ENCODE measurements at places on chromosomes 16 and 17.

DNA sequence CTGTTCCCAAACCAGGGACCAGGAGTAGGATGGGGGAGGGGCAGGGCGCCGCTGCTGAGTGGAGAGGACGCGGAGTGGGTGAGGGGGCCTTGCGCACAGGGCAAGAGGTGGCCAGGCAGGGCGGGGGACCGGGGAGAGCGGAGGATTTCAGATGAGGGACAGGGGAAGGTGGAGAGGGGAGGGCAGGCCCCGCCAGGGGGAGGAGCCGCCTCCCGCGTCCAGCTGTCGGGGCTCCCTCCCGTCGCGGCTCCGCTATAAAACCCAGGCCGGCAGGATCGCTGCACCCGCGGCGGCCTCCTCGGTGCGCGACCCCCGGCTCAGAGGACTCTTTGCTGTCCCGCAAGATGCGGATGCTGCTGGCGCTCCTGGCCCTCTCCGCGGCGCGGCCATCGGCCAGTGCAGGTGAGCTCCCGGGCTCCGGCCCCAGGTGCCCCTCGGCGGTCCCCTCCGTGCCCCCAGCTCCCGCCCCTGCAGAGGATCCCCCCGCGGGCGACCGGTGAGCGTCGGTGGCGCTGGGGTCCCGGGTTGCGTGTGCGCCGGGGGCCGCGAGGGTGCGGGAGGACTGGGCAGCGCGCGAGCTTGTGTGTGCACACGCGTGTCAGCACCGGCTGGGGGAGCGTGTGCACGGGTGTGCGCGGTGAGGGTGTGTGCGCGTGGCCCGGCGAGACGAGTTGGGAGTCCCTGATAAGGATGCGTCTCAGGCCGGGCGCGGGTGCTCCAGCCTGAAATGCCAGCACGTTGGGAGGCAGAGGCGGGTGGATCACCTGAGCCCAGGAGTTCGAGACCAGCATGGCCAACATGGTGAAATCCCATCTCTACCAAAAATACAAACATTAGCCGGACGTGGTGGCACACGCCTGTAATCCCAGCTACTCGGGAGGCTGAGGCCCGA is at the start of gene CA4:
TSS of gene CA4 (plus strand) at position 283 of the 892 bp plus-strand sequence. CDS start at position 345, 62 bp downstream.
- DNase-seq: no peak

DNA sequence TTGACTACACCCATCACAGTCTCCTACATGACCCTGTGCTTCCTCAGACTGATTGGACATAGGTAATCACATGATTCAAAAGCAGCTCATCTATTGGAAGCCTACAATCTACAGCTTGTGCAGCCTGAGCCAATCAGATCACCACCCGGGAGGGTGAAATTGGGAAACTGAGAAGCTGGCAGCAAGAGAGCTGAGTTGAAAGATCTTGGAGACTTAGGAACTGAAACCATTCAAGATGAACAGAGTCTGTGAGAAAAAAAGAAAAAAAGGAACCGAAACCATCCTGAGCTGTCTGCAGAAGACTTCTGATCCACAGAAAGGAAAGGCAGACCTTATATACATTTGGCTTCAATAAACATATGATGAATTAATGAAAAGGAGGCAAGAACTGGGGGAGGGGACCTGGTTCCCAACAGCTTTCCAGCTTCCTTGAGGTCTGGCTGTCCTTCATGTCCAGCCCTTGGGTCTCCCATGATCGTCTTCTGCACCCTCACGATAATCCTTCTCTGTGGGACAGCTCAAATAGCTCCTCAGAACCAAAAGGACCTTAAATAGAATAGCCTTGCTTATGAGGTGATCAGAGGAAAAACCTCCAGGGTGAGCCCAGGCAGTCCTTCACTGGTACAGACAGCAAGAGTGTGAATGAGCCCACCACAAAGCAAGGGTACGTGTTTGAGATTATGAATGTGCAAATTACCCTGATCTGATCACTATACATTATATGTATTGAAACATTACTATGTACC is 32.6 kb downstream of the PLXDC1 start:
- no peak for DNase-seq

GRCh38 chr16:14232106-14232864 is 161.2 kb downstream of the MRTFB start:
- peak; percentile 47 for DNase-seq

- no peak for DNase-seq
Measured at GRCh38 chr17:76983075-76983775, 115.0 kb downstream of the MGAT5B start.

DNA sequence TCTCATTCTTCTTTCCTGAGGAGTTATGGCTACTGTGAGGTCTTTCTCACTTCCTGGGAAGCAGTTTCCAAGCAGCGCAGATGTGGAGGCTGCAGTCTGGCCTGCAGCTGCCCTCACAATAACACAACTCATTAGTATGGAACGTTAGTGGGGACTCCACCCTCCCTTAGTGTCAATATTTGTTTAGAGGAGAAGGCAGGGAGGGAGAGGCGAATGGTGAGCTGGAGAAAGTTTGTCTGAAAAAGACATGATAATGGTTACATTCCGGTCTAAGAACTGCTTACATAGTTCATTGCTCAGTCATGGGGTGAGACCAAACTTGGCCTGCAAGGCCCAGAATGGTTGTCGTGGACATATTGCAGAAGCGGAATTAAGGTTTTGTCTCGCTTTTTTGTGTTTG is 170.2 kb downstream of the HS3ST3B1 start:
- DNase-seq: peak; percentile 62

- no peak for DNase-seq
Measured at GRCh38 chr17:36507266-36507665, 20.8 kb downstream of the ZNHIT3 start.

DNA sequence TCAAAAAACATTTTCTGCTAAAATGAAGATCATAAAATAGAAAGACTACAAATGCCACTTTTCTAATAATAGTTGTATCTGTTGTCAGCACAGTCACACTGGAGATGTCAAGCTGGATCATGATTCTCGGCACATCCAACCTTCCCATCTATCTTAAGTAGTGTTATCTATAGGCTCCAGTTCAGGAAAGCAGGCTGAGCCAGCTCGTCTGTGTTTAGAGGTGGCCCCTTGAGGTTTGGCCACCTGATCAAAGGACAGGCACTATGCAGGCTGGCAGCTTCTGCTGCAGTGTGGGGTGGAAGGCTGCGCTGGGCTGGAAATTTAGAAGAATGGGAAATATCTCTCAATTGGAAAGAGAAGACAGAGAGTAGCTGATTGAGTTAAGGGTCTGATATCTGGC is 32.4 kb downstream of the SMYD4 start:
- no peak for DNase-seq

DNA sequence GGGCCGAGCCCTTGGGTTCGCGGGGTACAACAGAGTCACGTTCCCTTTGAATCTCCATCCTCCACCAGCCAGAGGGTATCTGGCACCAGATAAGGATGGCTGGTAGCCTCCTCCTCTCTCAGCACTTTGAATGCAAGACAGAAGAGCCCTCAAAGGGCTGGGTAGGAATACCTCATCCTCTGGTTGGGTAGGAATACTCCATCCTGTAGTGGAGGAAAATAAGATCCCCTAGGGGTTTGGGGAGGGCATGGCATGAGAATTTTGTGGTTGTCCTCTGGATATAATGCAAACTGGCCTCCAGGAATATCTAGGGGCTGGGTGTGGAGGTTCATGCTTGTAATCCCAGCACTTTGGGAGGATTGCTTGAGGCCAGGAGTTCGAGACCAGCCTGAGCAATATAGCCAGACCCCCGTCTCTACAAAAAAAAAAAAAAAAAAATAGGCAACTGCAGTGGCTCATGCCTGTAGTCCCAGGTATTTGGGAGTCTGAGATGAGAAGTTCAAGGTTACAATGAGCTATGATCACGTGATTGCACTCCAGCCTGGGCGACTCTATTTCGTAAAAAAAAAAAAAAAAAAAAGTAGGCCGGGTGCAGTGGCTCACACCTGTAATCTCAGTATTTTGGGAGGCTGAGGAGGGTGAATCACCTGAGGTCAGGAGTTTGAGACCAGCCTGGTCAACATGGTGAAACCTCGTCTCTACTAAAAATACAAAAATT is 2.7 kb downstream of the IGFBP4 start:
- DNase-seq: peak; percentile 55

DNA sequence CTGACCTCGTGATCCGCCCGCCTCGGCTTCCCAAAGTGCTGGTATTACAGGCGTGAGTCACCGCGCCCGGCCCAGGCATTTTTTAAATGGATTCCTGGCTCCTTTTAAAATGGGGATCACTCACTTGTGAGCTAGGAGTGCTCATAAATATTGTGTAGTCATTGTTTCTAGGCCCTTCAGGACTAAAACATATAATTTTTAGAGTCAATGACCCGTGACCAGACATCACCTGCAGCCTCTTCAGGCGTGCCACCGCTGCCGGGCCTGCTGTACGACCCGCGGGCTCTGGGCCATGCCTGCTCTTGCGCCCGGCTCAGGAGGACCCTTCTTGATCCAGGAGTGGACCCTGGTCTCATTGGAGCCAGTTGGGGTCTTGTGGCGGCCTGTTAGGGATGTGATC is 30.8 kb downstream of the EFCAB5 start:
- no peak for DNase-seq
